ENCODE measurements at places on chromosomes 5 and 9.

- DNase-seq, result no peak
Measured at GRCh38 chr5:137342764-137343163, 156.4 kb downstream of the SPOCK1 start.

DNA sequence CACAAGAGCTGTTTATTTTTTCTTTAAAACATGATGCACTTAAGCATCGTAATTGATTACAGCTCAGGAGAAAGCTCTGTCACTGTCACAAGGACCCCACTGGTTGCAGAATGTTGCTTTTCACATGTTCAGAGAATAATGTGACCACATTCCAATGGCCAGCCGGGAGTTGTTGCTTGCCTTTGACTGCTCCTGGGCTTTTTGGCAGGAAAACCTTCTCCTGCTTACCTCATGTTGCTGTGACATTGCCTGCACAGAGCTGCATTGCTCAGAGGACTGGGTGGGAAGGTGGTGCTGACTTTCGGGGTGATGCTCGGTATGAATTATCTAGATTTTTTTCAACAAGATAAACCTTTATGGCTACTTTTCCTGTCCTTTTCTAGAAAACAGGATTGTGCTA lies 88.2 kb downstream of the PALM2AKAP2 start:
- DNase-seq, result no peak

- DNase-seq, result no peak
Measured at GRCh38 chr5:158807-159447, 32.4 kb upstream of the LRRC14B start.

DNA sequence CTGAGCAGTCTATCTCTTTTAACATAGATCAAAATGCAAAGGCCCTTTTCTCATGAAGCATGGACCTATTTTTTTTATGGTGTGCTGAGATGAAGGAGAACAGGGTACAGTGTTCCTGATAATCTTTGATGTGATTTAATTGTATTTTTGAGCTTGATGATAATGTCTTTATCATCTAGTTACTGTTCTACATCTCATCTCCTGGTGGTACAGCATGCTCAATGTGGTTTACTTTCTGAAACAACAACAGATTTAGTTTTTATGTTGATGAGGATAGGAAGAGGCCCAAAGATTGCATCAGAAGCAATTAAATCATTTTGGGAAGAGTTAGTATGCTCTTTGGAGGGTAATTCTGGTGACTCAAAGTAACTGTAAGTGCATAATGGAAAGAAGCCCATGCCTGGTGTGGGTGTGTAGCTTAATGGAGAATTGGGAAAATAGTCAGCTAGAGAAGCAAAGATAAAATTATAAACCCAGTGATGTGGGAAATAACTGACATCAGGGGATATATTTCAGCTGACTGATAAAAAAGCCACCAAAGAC lies 123.0 kb upstream of the KCNN2 start:
- DNase-seq, result no peak

DNA sequence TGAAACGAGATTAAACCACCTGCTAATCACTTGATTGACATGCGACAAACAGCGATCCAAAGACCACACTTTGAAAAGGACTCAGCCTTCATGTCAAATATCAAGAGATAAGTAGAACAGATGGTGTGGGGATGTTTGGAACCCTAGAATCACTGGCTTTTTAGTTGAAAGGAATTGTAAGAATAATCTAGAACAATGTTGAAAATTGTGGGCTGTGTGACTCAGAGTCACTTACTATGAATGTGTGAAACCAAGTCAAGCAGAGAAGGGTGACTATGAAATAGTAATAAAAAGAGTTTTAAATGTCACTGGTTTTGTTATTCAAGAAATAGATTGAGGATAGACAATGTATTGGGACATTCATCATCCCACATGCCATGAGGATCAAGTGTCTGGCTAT lies 14.1 kb upstream of the C1QTNF3 start:
- DNase-seq, result no peak

GRCh38 chr5:28542987-28543386 lies 1504.6 kb upstream of the CDH9 start:
- no peak for DNase-seq
